ENCODE measurements at places on chromosomes 7 and 10.

GRCh38 chr10:75008952-75009351 is 102.5 kb upstream of the SAMD8 start:
- no peak for DNase-seq

GRCh38 chr10:124053971-124054370 is 39.4 kb downstream of the CHST15 start:
- no peak for DNase-seq

DNA sequence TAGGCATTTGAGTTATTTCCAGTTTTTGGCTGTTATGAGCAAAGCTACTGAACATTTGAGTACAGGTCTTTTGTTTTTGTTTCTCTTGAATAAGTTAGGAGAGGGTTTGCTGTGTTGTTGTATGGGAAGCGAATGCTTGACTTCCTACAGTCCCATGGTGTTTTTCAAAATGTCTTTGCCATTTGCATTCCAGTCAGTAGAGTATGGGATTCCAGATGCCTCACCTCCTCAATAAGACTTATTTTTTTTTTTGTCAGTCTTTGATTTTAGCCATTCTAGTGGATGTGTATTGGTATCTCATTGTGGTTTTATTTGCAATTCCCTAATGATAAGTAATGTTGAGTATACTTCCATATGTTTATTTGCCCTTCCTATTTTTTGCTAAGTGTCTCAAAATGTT is 19.4 kb downstream of the CDK13 start:
- DNase-seq, result no peak

- no peak for DNase-seq
Observed at GRCh38 chr7:13945670-13946069, 43.8 kb downstream of the ETV1 start.
